ENCODE measurements at places on chromosomes 1 and 21. TPM values are rescaled to one million over a fixed set of nuclear protein-coding genes. Genes with fewer than 3 reads are reported as not detected.

Gene DMBX1
- total RNA-seq: 4.2 TPM

Gene C1orf56
- total RNA-seq: 4.7 TPM

Gene SMIM1
- total RNA-seq: 5.0 TPM

Gene VANGL2
- 32.7 TPM for total RNA-seq

Gene SHC1
- 333 TPM for total RNA-seq

Gene MARK1
- 16.3 TPM for total RNA-seq

DNA sequence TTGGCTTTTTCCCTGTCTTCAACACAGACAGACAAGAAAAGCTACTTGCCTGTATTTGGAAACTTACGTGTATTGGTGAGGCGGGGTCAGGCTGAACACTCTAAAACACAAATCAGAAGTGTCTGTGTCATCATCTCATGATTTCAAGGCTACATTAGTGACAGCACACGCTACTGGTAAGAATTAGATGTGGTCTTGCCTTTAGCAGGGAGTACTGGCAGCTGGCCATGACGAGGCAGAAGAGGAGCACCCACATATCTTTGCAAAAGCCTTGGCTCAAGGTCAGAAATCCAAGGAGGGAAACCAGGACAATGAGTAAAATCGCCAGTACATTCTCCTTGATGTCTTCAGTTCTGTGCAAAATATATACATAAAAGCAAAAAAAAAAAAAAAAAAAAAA lies 77.7 kb downstream of the PCNX2 start:
- no peak for DNase-seq

DNA sequence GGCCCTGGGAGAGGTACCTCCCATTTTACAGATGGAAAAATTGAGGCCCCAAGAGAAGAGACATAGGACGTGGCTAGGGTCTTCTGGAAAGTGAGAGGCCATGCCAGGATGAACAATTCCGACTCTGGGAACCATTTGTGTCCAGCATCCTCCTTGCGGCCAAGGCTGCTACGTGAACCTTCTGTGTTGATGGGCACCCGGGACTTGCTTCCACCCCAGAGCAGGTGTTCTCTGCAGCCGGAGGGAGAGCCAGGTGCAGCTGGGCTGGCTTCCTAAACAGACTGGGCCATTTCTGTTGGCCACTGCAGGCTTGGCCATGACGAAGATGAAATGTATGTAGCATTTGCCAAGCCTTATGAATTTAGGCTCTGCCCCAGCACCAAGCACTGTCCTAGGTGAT lies 118.9 kb downstream of the PRDM2 start:
- no peak for DNase-seq

- peak; percentile 6 for DNase-seq
Measured at GRCh38 chr1:156754219-156754618, 2.7 kb upstream of the HDGF start.

DNA sequence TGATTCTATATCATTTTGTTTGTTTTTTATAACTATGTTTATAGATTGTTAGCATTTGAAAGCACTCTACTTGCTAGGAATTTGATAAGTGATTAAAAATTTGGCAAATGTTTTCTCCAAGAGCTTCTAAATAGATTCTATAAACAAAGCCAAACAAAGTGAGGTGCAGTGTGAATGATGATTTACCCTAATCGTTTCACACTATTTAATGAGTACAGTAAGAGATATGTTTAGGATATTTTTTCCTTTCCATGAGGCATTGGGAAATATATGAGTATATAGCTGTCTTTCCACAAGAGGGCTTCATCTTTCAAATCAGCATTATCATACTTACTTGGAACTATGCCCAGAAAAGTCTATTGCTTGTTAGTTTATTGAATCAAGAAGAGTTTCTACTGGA lies 277.0 kb upstream of the BRINP3 start:
- DNase-seq: no peak

- peak; percentile 87 for DNase-seq
Measured at GRCh38 chr1:202852163-202852904, 36.6 kb downstream of the RABIF start.

GRCh38 chr21:40615505-40616376 lies 231.2 kb downstream of the DSCAM start:
- no peak for DNase-seq

DNA sequence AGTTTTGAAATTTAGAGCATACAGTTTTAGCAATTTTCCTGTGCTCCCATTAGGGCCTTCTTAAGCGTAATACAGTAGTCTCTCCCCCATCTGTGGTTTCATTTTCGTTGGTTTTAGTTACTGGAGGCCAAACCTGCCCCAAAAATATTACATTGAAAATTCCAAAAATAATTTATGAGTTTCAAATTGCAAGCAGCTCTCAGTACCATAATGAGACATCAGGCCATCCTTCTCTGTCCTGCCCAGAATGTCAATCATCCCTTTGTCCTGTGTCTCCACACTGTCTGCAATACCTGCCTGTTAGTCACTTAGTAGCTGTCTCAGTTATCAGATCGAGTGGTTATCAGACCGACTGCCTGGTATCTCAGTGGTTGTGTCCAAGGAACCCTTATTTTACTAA lies 45.4 kb downstream of the ADSS2 start:
- no peak for DNase-seq

DNA sequence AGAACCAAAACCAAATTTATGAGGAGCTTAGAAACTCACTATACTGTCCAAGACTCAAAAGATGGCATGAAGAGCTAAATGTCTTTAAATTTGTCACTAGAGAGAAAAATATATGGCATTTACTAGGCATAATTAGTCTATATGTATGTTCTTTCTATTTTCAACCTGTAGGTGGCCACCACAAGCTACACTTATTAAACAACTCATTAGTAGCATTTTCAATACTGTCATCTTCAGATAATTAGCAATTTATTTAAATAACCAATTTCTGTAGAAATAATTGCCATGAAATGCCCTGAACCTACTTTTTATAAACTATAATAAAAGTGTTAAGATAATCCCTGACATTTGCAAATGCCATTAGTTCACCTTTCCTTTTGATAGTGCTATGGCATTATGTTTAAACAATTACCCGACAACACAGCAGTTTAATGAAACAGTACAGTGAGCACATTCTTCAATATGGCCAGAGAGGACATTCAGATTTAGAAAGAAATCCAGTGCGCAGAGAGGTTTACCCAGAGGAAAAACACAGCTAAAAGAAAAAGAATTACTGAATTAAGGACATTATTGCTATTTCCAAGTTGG lies 522.5 kb downstream of the PTBP2 start:
- DNase-seq: peak; percentile 1

GRCh38 chr21:34180407-34180806 lies 107.0 kb downstream of the MRPS6 start:
- no peak for DNase-seq

DNA sequence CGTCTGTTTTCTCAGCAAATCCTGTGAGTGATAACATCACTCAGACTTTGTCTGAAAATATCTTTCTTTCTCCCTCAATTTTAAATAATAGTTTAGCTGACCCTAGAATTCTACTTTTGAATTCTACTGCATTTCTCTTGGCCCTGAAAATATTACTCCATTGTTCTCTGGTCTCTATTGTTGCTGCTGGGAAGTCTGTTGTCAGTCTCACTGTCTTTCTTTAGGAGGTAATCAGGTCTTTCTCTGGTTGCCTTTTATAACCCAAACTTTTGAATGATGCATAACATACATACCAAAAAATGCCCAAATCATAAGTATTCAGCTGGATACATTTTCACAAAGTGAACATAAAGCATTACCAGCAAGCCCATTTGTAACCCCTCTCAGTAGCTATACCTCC lies 100.0 kb downstream of the MATN1 start:
- no peak for DNase-seq

GRCh38 chr21:45414396-45415187 lies 9.6 kb downstream of the COL18A1 start:
- DNase-seq: no peak

All from H7 (cell line).